Dermis lymphatic vessel endothelial cell (primary cell): ENCODE measurements at places on chromosomes 2 and 18. TPM values are rescaled to one million over a fixed set of nuclear protein-coding genes. Genes with fewer than 3 reads are reported as not detected.

SKA1 gene
- total RNA-seq, result 1.8 and 2.2 TPM in 2 replicates

UGT1A8 gene
- not detected in 2 replicates for total RNA-seq

INPP5D gene
- total RNA-seq, result 27.7 and 45.4 TPM in 2 replicates

RAB6C gene
- total RNA-seq, result under 0.01 TPM in 1 of 2 replicates, not detected in the other

SLC40A1 gene
- 153 and 276 TPM in 2 replicates for total RNA-seq

CYP1B1 gene
- total RNA-seq, result 0.11 and 1.1 TPM in 2 replicates

GPR39 gene
- total RNA-seq, result under 0.01 TPM in 1 of 2 replicates, not detected in the other

TRPM8 gene
- not detected in 2 replicates for total RNA-seq

MTIF2 gene
- total RNA-seq, result 23.3 and 35.2 TPM in 2 replicates

RIT2 gene
- not detected in 2 replicates for total RNA-seq

CNDP1 gene
- total RNA-seq, result not detected in 2 replicates

ANTXR1 gene
- total RNA-seq, result 0.33 and 0.52 TPM in 2 replicates

STPG4 gene
- 0.11 and 0.17 TPM in 2 replicates for total RNA-seq

DQX1 gene
- total RNA-seq, result 0.09 and 0.11 TPM in 2 replicates

DOK6 gene
- 0.11 and 1.1 TPM in 2 replicates for total RNA-seq

C2orf66 gene
- total RNA-seq, result 0.09 TPM in 1 of 2 replicates, not detected in the other

RTP5 gene
- total RNA-seq, result not detected in 2 replicates

MATN3 gene
- 0.52 and 0.76 TPM in 2 replicates for total RNA-seq

ZNF519 gene
- 1.7 and 3.0 TPM in 2 replicates for total RNA-seq

TMEM198 gene
- total RNA-seq, result under 0.01 TPM in 1 of 2 replicates, not detected in the other

ALPI gene
- total RNA-seq, result not detected in 2 replicates

CNRIP1 gene
- total RNA-seq, result 38.8 and 40.2 TPM in 2 replicates

GKN2 gene
- under 0.01 TPM in 1 of 2 replicates, not detected in the other for total RNA-seq
